ENCODE measurements at places on chromosomes 13 and 19.

DNA sequence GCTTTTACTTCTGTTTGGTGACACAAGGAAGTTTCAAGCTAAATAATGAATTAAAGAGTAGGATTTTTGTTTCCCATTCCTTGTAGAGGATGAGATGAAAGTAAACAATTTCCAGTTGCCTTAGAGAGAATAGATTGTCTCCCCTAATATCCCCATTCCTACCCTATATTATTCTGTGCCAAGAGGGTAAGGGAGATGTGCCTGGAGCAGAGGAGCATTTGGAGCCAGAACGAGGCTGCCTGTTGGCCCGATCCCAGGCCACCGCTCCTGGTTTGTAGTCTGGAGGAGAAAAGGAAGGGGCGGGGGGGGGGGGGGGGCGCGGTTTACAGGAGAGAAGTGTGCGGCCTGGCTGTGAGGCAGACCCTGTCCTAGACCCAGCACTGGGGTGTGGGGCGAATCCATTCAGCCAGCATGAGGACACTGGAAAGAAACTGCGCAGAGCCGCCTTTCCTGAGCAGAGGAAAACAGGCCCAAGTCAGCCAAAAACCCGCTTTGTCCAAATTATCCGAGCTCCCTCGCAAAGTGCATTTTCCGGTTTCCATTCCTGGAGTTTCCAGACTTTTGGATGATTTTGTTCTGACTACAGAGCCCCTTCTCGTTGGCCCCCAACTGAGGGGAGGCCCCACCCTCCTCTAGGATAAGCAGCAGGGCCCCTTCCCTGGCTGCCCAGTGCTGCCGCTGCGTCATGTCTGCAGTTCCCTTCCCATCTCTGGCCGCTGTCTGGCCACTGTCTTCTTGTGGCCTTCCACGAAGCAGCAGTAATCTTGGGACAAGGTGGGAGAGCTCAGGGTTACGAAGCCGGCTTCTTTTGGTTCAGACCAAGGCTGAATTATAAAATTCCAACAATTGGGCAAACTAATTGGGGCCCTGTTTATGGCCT, 23.0 kb downstream of the NFIX start:
- no peak for DNase-seq

DNA sequence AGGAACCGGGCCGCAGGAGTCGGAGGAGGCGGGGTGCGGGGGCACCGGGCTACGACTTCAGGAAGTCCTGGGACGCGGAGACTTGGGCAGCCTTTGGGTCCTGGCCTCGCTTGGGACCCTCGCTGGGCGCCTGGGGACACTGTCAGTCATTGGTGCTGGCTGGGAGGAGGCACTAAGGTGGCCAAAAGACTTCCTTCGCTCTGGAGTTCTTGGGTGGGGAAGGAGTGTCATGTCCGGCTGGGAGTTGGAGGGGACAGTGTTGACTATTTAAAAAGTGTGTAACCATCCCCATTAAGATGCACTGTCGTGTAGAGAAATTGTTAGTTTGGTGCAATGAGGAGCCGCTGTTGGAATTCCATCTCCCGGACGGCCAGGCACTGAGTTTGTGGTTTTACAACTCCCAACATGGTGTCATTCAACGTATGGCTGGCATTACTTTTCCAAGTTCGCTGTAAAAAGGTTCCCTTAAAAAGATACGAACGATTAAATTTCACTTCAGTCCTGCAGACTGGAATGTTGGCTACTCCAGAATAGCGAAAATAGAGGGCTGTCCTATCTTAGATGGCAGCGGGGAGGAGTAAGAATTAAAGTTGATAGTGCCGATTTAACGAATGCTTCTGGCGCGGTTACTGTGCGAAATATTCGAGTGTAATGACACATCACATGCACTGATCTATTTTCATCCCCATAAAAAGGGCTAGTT, 776 bp downstream of the DNAJC3 start:
- no peak for DNase-seq

DNA sequence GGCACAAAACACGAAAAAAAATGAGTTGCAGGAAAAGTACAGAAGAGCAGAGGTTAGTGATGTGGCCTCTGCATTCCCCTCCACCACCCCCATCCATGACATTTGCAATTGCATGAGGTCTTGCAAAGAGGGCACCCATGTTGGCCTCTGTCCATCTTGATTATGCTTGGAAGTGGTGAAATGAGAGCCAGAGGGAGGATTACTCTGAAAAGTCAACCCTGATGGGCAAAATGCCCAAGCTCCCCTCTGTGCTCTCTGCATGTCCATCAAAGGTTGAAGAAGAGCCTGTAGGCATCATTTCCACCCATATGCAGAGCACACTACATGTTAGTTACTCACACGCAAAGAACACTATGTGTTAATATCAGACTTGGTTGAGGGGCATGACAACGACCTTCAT, 71.4 kb downstream of the SLC15A1 start:
- DNase-seq, result no peak

DNA sequence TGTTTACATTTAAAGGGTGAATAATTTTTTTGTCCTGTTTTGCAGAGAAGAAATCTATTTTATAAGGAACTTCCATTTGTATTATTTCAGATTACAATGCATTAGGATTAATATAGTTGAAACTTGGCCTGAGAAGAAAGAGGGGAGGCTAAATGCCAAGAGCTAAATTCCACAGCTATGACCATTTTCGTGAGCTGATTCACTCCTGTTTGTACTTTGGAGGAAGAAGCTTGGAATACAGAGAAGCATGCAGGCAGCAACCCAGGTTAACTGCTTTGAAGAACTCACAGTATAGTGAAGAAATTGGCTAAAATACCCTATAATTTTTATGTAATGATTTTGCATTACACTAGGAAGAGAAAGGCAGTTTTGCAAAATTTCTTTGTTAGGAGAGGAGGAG, 309.4 kb upstream of the KLF12 start:
- no peak for DNase-seq

DNA sequence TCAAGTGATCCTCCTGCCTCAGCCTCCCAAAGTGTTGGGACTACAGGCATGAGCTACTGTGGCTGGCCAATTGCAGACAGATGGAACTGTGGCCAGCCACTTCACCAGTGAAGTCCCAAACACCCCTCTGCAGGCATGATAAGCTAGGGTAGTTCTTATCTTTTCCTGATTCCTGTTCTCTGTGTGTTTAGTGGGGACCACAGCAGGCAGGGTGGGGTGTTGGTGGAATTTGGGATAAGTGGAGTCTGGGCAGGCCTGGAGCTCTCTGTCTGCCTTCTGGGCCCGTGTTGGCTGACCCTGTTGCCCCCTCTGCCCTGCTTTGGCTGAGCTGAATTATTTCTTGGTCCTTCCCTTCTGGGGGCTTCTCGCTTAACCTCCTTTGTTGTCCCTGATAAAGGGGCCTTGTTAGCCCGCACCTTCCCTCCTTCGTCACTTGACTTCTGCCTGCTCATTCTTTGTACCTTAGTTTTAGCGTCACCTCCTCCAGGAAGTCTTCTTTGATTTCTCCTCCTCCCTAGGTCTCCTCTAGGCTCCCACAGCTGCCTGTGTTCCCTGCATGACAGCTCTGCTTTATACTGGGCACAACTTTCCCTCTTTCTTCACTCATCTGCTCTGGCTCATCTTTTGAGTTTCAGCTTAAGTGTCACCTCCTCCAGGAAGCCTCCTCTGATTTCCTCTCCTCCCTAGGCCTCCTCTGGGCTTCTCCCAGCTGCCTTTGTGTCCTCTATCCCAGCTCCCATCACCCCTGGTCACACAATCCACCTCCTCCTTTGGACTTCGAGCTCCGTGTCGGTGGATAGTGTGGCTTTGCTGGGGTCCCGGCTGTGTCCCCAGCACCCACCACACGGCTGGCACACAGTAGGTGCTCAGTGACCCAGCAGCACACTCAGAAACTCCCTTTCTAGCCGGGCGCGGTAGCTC, 1.7 kb upstream of the NCLN start:
- DNase-seq, result no peak

- DNase-seq, result no peak
Observed at GRCh38 chr19:18168673-18169381, 4.8 kb upstream of the IFI30 start.
